ENCODE measurements at places on chromosomes 11 and 22.

DNA sequence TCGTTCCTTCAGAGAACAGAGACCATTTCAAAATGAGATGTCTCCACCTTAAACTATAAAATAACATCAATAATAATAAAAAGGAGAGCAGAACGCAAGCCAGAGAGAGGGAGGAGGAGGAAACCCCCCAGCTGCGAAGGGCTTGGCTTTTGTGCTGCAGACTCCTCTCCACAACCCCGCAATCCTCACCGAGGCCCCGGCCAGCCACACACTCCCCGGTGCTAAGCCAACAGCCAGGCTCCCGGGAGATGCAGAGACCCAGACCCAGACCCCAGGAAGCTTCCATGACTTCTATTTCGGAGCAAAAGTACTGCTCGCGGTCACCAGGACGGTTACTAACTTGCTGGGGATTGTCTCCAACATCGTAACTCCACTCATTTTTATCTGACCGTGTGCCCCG, 10.6 kb downstream of the PHF21B start:
- no peak for DNase-seq

- no peak for DNase-seq
Observed at GRCh38 chr11:117969160-117969991, 16.8 kb upstream of the IL10RA start.

DNA sequence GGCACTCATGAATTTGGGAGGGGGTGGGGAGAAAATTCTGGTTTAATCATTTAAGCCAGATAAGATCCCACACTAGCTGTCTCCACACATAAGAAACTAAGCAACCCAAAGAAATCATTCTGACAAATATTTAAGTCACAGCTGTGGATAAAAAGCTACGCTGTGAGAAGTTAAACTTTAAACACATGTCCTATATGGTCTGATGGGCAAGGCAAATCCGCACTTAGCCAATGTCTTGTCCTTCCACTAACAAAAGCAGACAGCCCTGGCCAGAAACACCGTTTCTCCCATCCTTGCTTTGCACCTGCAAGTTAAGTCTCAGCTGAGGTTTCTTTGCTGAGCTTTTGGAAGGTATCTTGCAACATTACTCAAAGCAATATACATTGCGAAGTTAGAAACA, 68.0 kb downstream of the ETS1 start:
- DNase-seq: no peak

GRCh38 chr22:39122772-39123470, 25.9 kb downstream of the APOBEC3H start:
- no peak for DNase-seq

GRCh38 chr11:106461839-106462545, 384.5 kb downstream of the AASDHPPT start:
- DNase-seq: no peak

DNA sequence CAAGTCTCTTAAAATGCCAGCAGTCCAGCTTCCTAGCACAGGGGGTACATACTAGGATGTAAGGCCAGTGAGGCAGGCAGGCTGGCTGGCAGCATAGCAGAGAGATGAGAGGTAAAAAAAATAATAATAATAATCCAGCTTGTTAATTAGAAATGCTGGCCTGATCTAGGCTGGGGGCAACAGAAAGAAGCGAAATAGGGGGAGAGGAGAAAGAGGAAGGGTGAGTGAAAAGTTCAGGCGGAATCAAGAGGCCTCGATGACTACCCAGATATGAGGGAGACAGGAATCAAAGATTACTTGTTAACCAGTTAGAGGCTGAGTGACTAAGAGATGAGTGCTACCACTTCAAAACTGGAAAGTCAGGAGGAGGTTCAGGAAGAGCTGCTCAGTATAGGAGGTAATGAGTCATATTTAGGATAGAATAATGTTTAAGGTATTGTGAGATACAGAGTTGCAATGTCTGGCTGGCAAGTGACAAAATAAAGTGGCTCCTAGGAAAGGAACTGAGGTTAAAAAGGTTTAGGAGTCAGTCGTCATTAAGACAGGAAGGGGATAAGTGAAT, 2.8 kb downstream of the ALKBH8 start:
- DNase-seq: peak; percentile 94

GRCh38 chr11:24622262-24622661, 125.4 kb downstream of the LUZP2 start:
- no peak for DNase-seq

GRCh38 chr11:11370255-11370961, 17.4 kb upstream of the CSNK2A3 start:
- no peak for DNase-seq

- no peak for DNase-seq
Observed at GRCh38 chr11:76786441-76787014, 3.4 kb downstream of the TSKU start.

DNA sequence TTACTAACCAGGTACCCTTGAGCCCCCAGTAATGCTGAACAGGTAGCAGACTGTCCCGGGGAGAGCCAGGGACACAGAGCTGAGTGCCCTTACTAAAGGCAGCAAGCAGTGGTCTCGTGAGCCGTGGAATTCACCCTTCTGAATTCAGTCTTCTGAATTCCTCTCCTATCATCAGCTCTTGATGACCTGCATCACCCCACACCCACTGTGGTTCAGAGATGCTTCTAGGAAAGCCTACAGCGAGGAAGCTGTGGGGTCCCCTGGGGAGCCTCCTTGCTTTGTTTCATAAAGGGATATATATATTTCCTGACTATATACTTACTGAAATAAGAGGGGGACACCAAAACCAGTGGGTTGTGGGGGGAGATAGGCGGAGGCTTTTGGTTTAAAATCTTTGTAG, 2.6 kb downstream of the SPATA19 start:
- DNase-seq: no peak

DNA sequence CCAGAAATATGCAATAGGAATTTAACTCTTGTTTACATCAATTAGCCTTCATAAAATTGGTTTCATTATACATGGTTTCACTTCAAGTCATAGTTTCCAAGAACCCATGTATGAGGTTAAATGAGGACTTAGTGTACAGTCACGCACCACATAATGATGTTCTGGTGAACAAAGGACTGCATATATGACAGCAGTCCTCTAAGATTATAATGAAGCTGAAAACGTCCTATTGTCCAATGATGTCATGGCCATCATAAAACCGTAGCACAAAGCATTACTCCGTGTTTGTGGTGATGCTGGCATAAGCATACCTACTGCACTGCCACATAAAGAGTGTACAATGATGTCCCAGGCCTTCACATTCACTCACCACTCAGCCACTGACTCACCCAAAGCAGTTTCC, 31.1 kb downstream of the SMCO4 start:
- no peak for DNase-seq

GRCh38 chr11:1761110-1761856, 2.4 kb downstream of the CTSD start:
- DNase-seq: no peak

GRCh38 chr22:44541671-44542319, 43.8 kb upstream of the RTL6 start:
- DNase-seq: no peak

GRCh38 chr22:29275819-29276565, 7.9 kb downstream of the EWSR1 start:
- DNase-seq: no peak

- DNase-seq: no peak
Observed at GRCh38 chr11:123185326-123185725, 9.7 kb downstream of the CLMP start.

DNA sequence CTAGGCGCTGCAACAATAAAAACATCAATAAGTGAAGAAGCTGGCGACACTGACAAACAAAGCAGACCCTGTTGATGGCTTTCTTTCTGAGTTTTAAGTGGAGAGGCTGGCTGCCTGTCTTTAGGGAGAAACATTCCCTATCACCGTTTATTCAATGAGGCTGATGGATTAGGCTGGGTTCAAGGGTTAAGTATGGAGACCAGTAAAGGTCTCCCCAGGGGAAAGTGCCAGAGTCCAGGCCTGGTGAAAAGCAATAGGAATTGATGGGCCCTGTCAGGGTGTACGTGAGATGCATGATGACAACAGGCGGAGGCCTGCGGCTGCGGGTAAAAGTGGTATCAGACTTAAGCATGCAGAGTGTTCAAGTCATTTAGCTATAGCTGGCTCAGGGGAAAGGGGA, 102.6 kb downstream of the ALX4 start:
- DNase-seq: no peak

GRCh38 chr11:83827520-83827919, 541.4 kb upstream of the CCDC90B start:
- DNase-seq: peak; percentile 53

GRCh38 chr22:50456466-50457234, 18.2 kb downstream of the SBF1 start:
- no peak for DNase-seq

DNA sequence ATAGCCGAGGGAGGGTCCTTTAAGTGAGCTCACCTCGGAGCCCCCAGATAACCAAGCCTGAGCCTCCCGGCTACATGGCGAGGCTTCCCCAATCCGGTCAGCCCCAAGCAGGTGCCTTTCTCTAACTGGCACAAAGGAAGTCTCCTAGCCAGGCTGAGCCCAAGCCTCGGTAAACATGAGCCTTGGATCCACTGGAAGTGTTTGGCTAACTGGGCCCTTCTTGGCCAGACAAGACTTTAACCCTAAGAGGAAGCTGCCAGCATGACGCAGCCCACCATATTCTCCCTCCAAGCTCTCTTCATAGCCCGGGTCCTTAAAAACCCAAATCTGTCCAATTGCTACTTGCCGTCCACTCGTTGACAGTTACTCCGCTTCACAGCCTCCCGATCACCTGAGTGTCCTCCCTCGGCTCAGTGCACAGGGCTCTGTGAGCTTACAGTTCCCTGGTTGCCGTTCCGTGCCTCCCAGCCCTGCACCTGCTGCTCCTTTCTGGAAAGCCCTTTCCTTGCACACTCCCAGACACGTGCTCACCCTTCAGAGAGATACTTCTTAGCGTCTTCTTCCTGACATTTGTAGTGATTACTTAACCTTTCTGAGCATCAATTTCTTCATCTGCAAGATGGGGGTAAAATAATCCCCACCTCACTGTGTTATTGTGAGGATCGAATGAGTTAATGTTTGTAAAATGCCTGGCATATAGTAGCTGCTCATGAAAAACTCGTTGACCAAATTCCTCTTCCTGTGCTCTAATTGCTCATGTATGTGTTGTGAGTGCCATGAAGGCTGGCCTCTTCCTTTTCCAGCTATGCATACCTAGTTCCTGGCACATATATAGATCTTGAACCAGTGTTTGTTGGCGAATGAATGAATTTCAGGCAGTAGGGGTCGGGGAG, 25.6 kb downstream of the TXN2 start:
- no peak for DNase-seq

DNA sequence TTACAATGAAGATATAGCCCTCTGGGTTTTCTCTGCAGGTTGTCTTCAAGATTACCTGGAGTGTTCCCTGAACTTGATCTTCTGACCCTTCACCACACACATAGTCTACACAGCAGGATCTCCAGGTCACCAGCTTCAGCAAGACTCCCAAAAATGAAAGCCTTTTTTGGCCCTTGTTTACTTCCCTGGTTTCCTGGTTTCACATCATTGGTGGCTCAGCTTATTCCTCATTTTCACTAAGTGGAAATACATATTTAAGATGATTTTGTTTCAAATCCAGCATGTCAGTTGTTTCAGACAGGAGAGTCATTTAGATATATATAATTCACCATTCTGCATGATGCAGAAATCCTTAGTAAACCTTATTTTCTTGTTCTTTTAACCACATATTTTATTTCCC, 41.6 kb upstream of the MPEG1 start:
- no peak for DNase-seq

DNA sequence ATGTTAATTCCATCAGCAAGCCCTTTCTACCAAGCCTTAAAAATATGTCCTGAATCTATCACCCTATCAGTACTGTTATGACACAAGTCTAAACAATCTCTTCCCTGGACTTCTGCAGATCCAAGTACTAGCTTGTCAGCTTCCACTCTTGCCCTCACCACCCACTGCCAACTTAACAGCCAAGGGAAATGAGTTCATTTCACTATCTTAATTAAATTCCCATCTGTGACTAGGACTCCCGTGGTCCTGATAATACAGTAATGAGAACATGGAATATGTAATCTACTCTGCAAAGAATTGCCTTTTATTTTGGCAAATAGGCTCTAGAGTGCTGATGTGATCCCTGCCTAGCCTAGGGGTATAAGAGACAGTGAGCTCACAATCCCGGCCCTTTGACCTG, 10.1 kb downstream of the UBQLN3 start:
- no peak for DNase-seq

DNA sequence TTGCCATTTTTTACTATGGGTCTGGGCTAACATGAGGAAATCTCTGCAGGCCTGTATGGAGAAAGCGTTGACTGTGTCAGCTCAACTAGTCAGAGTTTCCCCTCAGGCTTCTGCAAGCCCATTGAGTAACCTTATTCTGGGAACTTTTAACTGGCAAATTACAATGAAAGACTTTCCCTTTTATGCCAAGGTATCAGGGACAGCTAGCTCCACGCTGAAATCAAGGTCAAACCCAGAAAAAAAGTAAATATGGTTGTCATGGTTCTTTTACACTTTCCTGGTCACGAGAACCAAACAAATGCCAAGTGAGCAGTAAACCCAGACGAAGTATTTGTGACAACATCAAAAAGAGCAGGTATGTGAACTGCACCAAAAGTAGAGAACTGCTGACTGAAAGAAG, 13.8 kb downstream of the OSBP start:
- DNase-seq: no peak

DNA sequence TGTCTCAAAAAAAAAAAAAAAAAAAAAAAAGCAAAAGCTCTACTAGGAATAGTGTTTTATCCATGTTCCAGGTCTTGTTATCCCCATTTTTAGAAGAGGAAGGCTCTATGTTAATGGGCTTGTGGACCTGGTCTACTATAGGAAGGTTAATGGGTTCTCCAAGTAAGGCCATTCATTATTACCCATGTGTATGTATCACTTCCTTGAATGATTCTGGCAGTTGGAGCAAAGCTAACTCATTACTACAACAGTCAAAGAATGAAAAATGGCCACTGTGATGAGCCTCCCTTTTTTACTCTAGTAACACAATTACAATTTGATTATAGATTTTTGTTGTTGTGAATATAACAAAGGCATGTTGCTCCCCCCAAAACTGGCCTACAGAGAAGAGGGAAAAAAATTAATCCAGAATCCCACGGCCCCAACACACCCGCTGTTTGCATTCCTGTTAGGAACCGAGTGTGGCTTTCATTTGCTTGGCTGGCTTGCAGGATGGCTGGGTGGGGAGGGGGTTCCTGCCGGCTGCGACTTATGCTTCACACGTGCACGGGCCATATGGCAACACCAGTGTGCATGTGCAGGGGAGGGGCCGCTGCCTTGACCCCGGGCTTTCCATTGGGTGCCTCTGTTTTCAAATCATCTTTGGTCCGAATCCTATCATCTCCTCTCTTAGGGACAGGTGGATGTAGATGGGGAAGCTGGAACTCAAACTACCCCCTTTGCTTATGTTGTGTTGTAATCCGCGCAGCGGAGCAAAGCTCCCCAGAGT, 148.8 kb downstream of the HIPK3 start:
- DNase-seq: no peak

DNA sequence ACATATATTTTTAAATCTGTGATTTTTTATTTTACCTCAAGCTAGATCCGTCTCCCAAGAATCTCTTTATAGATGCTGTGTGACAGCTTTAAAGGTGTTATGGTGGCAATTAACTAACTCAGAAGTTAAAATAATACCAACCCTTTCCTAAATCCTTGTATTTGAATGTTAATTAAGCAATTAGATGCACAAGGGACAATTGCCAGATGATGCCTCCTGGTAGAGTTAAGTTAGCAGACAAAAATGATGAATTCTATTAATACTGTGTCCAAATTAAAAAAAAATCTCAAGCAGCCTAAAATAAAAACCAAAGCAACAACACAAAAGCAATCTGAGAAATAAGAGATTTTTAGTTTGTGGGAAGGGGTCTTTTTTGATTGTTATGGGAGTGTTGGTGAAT, 78.9 kb downstream of the FANCF start:
- no peak for DNase-seq
